Stimulated activated CD4-positive, alpha-beta T cell treated with anti-CD3 and anti-CD28 coated beads, Interleukin-15, amount 100 ng/mL, for 1 hour (primary cell): ENCODE measurements at places on chromosomes 6 and 20.

GRCh38 chr20:25521382-25521781, 63.9 kb downstream of the NINL start:
- DNase-seq = no peak

DNA sequence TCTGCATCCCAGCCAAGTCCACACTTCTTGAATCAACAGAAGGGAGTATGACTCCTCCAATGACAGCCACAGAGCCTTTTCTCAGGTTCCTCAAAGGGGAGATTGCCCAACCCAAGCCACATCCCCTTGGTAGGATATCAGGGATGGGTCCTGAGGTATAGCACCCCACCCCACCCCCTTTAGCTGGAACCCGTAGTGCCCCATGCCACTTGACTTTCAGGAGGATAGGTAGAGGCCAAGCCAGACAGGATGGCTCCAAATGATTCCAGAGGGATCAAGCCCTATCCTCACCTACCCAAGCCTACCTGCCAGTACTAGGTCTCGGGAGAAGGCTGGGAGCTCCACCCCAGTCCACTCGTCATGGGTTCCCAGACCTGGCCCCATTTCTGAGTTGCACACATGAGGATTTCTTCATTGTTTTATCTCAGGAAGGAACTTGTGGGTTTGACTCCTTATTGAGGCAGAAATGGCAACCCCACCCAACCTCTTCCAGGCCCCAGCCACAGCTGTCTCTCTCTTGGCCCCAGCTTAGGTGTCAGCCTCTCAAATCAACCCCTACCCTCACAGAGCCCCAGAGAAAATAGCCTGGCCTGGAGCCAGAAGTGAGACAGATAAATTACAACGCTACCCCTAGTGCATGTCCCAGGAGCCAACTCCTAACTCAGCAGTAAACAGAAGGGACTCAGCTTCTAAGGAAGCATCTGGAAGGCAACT, 3.6 kb downstream of the CCND3 start:
- peak; percentile 32 for DNase-seq

DNA sequence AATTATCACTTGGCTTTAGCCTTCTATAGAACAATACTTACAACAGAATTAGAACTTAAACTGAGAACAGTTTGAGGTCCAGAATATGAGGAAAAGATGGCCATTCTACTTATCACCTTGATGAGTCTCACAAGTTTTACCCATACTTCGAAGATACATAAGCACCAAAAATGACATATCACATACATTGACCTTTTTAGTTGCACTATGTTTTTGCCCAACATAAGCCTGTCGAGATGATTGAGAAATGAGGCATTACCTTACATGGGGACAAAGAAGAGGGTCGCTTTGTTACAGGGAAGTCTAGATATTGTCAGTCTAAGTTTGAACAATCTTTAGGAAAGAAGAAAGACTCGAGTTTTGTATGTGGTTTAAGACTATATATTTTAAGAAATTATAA, 48.4 kb upstream of the MEI4 start:
- no peak for DNase-seq

DNA sequence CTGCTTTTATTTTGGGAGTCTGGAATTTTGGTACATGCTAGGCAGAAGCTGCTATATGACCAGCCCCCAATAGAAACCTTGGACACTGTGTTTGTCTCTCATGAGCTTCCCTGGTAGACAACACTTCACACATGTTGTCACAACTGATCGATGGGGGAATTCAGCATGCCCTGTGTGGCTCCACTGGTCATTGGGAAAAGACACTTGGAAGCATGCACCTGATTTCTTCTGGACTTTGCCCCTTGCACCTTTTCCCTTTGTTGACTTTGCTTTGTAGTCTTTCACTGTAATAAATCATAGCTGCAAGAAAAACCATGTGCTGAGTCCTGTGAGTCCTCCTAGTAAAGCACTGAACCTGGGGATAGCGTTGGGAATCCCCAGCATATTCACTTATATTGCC, 7.9 kb upstream of the WFDC10A start:
- DNase-seq = no peak

- DNase-seq = no peak
These were observed 45.9 kb downstream of the PLAGL1 start for GRCh38 chr6:143961886-143962878.

DNA sequence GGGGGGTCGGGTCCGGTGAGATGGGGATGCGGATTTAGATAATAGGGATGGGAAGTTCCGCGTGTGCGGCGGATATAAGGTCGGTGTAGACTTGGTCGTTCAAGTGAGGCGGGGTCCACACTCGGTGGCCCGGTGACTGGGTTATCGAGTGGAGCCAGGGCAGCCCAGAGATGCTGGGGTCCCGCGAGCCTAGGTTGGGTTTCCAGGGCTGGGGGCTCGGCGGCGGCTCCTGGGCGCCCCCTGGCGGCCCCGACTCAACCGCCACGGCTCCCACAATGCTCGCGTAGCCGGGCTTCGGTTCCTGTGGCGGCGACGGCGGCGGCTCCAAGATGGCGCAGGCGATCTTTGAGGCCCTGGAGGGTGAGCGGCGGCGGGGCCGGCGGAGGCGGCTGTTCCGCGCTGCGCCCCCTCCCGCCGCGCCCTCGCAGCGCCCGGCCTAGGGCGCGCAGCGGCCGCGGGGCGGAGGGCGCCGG, at the start of gene ZNF341:
ZNF341 (plus strand) TSS at position 304 of the 473 bp plus-strand sequence; CDS start at position 330, 26 bp downstream.
- DNase-seq = peak; percentile 79

- no peak for DNase-seq
These were observed 30.9 kb downstream of the BFSP1 start for GRCh38 chr20:17500271-17500670.

- DNase-seq = no peak
These were observed 257.2 kb downstream of the DLL1 start for GRCh38 chr6:170033666-170034065.

- no peak for DNase-seq
These were observed 77.5 kb upstream of the MARCKS start for GRCh38 chr6:113779656-113780055.

DNA sequence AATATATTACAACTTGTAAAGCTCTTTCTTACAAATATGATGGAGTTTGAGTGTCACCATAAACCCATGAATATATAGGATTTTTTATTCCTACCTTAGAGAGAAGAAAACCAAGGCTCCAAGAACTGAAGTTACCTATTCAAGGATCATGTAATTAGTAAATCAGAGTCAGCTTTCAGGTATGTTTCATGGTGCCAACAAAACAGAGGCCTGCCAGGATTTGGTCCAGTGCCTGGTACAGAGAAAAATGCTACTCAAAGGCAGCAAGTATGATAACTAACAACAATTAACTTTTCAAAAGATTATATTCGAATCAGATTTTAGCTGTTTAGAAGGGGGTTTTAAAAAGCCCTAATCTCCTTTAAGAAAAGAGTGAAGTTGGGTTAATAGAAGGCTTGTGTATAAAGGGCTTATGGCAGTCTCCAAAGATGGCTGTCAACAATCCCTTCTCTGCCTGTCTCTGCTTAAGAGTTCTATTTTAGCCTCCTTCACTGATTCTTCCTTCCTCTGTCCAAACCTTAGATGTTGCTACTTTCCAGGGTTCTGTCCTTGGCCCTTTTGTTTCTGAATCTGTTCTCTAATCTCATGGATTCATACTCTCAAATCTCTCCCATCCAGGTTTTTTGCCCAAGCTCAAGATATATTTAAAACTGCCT, 7.8 kb downstream of the MAP3K7 start:
- no peak for DNase-seq

DNA sequence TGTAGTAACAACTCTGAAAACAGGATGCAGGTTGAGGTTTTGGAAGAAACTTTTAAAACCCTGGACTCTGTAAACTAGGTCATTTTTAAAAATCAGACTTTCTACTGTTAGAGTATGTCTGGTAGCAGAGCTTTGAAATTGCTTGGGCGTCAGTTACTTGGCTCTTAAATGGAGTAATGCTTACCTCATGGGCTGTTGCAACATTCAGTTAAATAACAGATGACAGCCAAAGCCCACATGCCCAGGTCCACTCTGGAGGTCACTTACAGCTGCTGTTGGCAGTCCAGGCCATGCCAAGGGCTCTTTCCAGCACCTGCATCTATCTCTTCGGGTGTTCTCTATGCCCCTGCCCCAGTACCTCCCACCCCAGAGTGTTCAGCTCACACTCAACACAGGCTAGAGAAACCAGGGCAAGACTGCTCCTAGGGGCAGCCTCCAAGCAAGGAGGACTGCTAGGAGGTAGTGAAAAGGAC, 96.4 kb downstream of the BANF2 start:
- DNase-seq = no peak
